ENCODE measurements at places on chromosomes 3 and 15. TPM values are rescaled to one million over a fixed set of nuclear protein-coding genes. Genes with fewer than 3 reads are reported as not detected.

DNA sequence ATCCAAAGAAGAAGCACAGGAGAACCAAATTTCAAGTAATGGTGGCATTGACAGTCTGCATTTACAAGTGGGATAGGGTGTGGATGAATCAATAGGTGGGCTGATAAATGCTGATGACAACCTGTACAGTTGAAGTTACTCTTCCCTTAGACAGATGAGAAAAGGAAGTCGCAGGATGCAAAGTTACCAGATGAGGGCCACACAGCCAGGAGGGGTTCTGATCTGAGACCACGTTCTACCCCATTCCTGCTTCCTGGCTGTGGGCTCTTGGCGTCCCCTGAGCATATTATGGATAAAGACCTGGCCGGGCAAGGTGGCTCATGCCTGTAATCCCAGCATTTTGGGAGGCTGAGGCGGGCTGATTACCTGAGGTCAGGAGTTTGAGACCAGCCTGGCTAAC is 104.6 kb downstream of the EOMES start:
- DNase-seq: no peak

- DNase-seq: no peak
Measured at GRCh38 chr15:76954744-76955143, 23.2 kb downstream of the RCN2 start.

GRCh38 chr3:41430391-41430790 is 231.1 kb downstream of the CTNNB1 start:
- DNase-seq: no peak

- no peak for DNase-seq
Measured at GRCh38 chr3:113847664-113848461, 9.3 kb downstream of the GRAMD1C start.

GRCh38 chr3:113607219-113607596 is 74.9 kb downstream of the SIDT1 start:
- no peak for DNase-seq

GRCh38 chr3:74315291-74315690 is 299.2 kb downstream of the CNTN3 start:
- no peak for DNase-seq

DNA sequence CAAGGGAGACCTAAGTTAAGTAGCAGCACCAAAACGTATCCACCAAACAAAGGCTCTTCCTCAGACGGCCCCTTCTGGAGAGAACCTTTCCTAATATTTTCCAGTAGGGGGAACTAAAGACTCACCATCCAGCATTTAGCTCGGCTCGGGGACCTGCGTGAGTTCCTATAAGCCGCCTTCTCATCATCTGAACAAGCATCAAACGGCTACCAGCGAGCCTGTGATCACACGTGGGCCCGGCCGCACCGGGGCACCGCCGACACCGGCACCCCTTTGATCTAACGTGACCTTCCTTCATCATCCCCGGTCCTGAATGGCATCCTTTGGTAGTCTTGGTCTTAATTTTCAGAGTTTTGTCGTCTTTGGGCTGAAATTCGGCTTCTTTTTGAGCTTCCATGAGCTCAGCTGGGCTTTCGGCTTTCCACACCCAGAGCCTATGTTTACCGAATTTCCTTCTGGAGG is 1.4 kb upstream of the ROBO2 start:
- peak; percentile 75 for DNase-seq

DNA sequence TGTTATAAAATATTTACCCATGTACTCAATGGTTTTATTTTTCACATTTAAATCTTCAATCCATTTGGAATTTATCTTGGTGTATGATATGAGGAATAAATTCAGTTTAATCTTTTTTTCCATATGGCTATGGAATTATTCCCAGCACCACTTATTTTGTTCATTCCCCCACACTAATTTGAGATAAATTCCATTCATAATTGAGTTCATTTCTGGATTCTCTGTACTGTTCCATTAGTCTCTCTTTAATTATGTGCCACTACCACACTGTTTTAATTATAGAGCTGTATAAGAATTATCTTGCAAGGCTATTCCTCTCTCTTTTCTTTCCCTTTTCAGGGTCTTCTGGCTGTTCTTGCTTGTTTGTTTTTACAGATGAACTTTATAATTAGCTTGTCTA is 34.6 kb downstream of the PDE8A start:
- no peak for DNase-seq

- no peak for DNase-seq
Measured at GRCh38 chr15:67216859-67217258, 37.6 kb downstream of the AAGAB start.

DNA sequence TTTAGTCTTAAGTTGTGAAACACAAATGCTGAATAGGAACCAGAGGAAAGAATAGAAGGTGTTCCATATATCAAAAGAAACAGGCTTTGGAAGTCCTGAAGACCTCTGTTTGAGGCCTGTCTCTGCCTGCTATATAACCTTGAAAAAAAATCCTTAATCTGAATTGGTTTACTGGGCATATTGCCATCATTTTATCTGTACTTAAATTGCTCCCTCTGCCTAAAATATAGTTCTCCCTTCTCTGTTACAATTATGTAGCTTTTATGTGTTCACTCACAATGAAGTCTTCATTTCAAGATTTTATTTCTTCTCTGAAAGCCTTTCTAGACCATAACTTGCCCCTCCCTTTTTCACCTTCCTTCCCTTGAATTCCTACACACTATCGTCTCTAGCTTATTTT is 21.2 kb downstream of the ARL13B start:
- DNase-seq: no peak

GRCh38 chr15:29135309-29135657 is 134.3 kb downstream of the NSMCE3 start:
- no peak for DNase-seq

GRCh38 chr15:67026610-67026967 is 38.8 kb upstream of the SMAD3 start:
- DNase-seq: no peak

GRCh38 chr3:143865302-143865701 is 17.0 kb upstream of the SLC9A9 start:
- no peak for DNase-seq

GRCh38 chr15:22887157-22887951 is 48.9 kb downstream of the NIPA2 start:
- DNase-seq: no peak

GRCh38 chr15:27087651-27088583 is 116.9 kb downstream of the GABRG3 start:
- no peak for DNase-seq

- no peak for DNase-seq
Measured at GRCh38 chr3:13399603-13400002, 20.5 kb downstream of the NUP210 start.

DNA sequence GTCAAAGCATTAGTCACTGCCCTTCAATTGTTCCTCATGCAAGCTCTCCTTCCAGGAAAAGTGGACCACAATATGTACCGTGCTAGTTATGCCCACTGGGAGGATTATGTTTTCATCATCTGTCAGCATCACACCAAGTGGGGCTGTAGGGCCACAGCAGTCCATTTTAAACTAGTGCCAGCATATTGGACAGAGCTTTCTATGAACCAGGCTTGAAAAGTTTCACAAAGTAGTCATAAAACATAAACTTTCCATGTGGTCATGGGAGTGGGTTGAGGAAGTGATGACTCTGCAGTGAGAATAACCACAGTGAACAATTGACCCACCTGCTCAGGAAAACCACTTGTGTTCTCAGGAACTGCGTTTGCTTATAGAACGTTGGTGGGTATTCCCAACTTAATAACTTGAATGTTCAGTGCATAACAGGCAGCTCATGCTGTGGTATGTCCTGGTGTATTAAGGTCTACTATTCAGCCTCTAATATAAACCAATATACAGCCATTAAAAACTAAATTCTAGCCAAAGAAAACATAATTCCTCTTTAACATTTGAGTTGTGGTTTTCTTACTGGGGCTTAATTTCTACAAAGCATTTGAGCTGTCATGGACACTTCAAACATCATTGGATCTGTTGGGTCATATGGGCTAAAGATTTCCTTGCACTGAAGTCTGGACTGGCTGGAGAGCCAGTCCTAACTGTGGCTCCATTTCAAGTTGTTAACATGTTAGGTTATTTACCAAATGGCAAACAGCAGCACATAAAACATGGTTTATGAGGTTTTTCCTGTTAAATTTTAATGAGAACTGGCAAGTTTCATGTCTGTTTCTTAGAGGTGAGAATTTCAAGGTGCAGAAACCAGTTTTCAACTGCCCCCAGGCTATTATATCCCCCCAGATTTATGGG is 274.1 kb downstream of the OTOL1 start:
- no peak for DNase-seq

The DUOX1 gene
- polyA plus RNA-seq: 3.1 TPM

The CYP8B1 gene
- 0.83 TPM for polyA plus RNA-seq

The RASL12 gene
- polyA plus RNA-seq: 5.9 TPM

The GOLGA6L4 gene
- polyA plus RNA-seq: 10.0 TPM

The THRB gene
- 27.1 TPM for polyA plus RNA-seq

The TMEM212 gene
- polyA plus RNA-seq: not detected

The NPHP3 gene
- 37.9 TPM for polyA plus RNA-seq
